Activated CD8-positive, alpha-beta memory T cell treated with anti-CD3 and anti-CD28 coated beads, Interleukin-2, amount 10 ng/mL, durations not matched to agents 7 days and 5 days (primary cell): ENCODE measurements at places on chromosomes 6 and 20. TPM values are rescaled to one million over a fixed set of nuclear protein-coding genes. Genes with fewer than 3 reads are reported as not detected.

ZSWIM3 gene
- total RNA-seq: 6.5 TPM

NNAT gene
- total RNA-seq: not detected

C20orf144 gene
- total RNA-seq: 0.30 TPM

BACH2 gene
- 21.5 TPM for total RNA-seq

MOXD1 gene
- total RNA-seq: not detected

PLAGL1 gene
- total RNA-seq: 23.0 TPM

RIPPLY2 gene
- total RNA-seq: not detected
